ENCODE measurements at places on chromosomes 16 and 17.

DNA sequence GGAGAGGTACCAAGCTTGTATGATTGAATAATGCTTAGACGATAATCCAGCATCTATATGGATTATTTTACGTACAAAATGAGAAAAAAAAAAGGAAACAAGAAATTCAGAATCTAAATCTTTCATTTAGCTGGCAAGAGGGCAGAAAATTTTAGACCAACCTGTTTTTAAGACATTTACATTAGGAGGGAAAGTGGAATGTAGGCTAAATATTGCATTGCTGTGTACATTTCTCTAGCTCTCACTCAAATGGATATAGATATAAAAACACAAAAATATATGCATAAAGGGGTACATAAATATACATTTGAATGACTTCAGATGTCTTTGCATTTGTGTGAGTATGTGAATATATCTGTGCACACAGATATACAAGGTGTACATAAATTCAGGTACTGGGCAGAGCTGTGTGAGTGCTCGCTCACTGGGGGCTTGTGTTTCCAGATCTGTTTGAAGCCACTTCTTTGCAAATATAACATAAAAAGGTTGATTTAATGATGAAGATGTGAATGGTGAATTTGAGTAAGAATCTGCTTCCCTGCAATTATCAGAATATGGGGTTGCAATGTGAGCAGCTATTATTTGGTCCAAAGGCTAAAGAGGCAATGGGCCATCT is 14.2 kb upstream of the ZFHX3 start:
- no peaks in the 10 kb centered on the region for H3K36me3 ChIP-seq
- peaks cover 85% of the 10 kb centered on the region for H3K27me3 ChIP-seq
- no peak overlapping the region for H3K27ac ChIP-seq
- H3K4me1 ChIP-seq = peaks cover 48% of the 10 kb centered on the region

GRCh38 chr17:3798273-3799180 is 2.5 kb downstream of the ITGAE start:
- H3K36me3 ChIP-seq = peaks cover 19% of the 10 kb centered on the region
- no peak for DNase-seq
- H3K27me3 ChIP-seq = no peaks in the 10 kb centered on the region
- no peak overlapping the region for H3K27ac ChIP-seq
- no peak overlapping the region for H3K4me3 ChIP-seq
- peaks cover 3% of the 10 kb centered on the region for H3K4me1 ChIP-seq

DNA sequence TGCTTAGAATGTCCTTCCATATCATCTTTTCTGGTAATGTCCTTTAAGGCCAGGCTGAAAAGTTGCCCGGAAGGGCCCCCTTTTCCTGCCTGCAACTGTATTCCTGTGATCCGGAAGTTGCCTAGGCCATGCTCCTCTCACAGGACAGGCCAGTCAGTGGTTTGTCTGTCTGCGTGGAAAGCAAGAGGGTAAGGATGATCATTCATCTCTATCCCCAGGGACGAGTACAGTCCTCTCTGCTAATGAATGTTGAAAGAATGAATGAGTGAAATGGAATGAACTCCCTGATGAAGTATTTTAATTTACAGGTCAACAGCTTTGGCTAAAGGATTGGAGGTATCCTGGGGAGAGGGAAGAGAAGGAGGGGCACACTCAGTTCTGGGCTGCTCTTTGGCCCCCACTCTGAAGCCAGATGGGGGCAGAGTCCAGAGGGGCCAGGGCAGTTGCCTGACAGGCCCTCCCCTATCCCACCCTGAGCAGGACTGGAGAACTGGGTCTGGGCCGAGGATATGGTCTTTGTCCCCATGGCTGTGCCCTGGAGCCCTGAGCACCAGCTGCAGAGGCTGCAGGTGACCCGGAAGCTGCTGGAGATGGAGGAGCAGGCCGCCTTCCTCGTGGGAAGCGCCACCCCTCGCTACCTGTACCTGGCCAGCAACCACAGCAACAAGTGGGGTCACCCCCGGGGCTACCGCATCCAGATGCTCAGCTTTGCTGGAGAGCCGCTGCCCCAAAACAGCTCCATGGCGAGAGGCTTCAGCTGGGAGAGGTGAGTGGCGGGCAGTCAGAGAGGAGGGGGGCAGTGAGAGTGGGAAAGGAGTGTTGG is 3.2 kb downstream of the AOC3 start:
- H3K27me3 ChIP-seq = no peaks in the 10 kb centered on the region
- H3K27ac ChIP-seq = no peak overlapping the region
- no peak for DNase-seq
- no peak overlapping the region for H3K4me3 ChIP-seq

DNA sequence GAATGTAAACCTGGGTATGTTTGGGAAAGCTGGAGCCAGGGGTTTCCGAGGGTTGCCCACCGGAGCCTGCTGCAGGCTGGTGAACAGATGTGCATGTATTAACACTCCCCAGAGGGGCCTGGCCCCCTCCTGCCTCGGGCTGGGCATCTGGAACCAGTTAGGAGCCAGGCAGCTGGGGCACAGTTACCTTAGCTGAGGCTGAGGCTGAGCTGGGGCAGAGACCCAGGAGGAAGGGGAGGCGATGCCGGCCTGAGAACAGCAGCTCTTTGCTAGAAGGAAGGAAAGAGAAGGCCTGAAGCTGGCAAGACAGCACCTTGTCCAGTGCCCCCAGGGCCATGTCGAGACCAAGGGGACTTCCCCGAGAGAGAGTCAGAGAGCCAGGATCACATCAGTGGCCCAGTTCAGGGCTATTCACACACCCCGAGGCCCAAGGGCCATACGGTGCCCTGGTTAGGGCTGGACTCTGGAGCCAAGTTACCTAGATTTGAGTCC is 65.8 kb downstream of the RMI2 start:
- H3K4me1 ChIP-seq = peaks cover 10% of the 10 kb centered on the region
- no peaks in the 10 kb centered on the region for H3K36me3 ChIP-seq
- no peaks in the 10 kb centered on the region for H3K27me3 ChIP-seq
- H3K4me3 ChIP-seq = no peak overlapping the region

DNA sequence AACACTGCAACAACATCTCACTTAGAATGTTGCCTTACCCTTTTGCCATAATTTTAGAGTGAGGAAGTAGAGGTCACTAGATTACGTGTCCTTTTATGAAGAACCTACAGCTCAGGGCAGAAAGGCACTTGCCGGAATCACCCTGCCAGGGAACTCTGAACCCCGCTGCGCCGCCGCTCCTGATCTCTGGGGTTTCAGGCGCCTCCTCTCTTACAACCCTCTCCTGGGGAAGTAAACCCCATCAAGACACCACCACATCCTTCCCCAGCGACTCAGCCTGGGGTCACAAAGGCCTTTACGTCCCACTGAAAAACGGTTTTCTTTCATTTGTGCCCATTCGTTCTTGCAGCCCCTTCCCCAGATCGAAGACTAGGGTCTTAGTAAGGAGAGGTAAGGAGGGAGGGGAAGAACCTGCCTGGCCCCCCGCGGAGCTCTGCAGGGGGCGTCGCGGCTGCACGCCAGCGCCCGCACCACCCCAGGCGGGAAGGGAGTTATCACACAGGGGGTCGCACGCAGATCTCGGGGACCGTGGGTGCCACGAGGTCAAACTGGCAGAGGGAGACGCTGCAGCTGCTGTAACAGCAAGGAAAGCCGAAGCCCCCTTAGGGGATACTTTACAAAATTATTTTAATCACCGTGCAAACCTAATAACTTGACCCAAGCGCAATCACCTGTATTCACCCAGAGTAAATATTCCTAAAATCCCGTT is 1.0 kb upstream of the HLF start:
- no peak overlapping the region for H3K27ac ChIP-seq
- H3K4me1 ChIP-seq = peaks cover 28% of the 10 kb centered on the region
- H3K36me3 ChIP-seq = no peaks in the 10 kb centered on the region
- H3K27me3 ChIP-seq = peaks cover 38% of the 10 kb centered on the region
- DNase-seq = no peak

GRCh38 chr17:4206962-4207361 is 56.8 kb downstream of the ANKFY1 start:
- no peak overlapping the region for H3K4me3 ChIP-seq
- no peak overlapping the region for H3K27ac ChIP-seq
- peaks cover 26% of the 10 kb centered on the region for H3K36me3 ChIP-seq
- peaks cover 6% of the 10 kb centered on the region for H3K4me1 ChIP-seq

DNA sequence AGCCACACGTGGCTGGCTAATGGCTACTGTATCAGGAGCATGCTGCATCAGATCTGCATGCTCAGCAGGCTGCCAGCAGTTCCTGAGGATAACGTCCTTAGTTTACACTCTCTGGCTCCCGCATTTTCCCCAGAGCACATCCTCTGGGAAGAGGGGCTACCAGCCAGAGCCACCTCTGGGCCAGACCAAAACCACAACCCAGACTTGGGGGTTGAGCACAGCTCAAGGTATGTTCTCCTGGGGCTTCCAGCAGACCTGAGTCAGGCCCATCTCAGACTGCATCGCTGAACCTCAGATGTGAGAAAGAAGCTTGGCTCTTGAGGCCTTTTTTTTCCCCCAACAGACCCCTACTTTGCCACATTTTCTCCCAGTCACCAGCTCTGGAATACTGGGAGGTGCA is 23.7 kb upstream of the WSCD1 start:
- no peaks in the 10 kb centered on the region for H3K27me3 ChIP-seq
- no peak for DNase-seq

DNA sequence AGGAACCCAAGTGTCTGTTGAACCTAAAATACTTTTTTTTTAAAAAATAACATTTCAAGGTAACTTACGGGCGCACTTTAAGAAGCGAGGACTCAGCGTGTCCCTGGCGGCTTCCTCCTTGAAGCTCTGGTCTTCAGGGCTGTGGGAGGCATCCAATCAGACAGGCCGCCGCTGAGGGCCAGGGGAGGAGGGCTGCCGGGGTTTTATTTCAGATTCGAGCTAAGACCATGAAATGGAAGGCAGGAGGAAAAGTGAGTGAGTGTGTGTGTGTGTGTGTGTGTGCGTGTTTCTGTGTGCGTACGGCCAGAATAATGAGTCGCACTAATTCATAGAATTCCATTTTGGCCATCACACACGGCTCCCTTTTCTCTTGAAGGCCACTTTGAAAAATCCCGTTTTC is 41.1 kb downstream of the C16orf78 start:
- DNase-seq = no peak
- H3K27ac ChIP-seq = no peak overlapping the region
- peaks cover 2% of the 10 kb centered on the region for H3K27me3 ChIP-seq
- no peaks in the 10 kb centered on the region for H3K36me3 ChIP-seq
